ENCODE measurements at places on chromosomes 2 and 18. TPM values are rescaled to one million over a fixed set of nuclear protein-coding genes. Genes with fewer than 3 reads are reported as not detected.
A peak's percentile ranks its signal among the peaks of the same experiment; 100 is the strongest.

GRCh38 chr2:95031726-95032116 lies 6.2 kb downstream of the MAL start:
- no peak for DNase-seq

DNA sequence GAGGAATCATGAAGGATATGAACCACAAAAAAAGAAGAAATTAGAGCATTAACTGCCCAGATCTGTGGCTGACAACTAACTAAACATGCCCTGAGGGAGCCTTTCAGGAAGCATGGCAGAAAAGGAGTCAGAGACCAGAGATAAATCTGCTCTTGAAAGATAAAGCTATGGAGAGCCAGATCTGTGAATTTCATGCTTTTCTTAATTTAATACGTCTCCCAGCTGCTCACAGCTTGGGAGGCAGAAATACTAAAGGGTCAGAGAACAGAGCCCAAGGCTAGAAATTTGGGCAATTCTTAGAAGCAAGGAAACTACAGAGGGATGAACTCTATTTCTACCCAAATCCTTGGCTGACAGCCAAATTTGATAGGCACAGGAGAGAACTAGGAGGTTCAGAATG lies 223.0 kb upstream of the DPP10 start:
- DNase-seq = peak; percentile 15

DNA sequence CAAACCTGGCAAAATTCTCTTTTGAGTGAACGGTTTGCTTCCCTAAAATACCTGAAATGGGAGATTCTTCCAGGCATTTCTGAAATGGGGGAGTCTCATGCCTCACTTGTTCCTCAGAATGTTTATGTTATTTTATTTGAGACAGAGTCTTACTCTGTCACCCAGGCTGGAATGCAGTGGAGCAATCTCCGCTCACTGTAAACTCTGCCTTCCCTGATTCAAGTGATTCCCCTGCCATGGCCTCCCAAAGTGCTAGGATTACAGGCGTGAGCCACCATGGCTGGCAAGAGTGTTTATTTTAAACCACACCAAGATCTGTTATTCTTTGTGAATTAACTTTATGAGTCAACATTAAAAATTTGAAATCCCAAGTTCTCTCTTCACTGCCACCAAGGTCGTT lies 6.4 kb upstream of the FHL2 start:
- DNase-seq = peak; percentile 47

NCL gene
- 133 TPM for total RNA-seq

SERPINB5 gene
- not detected for total RNA-seq

- no peak for DNase-seq
These were observed 16.1 kb upstream of the PDK1 start for GRCh38 chr2:172539767-172540166.

DNA sequence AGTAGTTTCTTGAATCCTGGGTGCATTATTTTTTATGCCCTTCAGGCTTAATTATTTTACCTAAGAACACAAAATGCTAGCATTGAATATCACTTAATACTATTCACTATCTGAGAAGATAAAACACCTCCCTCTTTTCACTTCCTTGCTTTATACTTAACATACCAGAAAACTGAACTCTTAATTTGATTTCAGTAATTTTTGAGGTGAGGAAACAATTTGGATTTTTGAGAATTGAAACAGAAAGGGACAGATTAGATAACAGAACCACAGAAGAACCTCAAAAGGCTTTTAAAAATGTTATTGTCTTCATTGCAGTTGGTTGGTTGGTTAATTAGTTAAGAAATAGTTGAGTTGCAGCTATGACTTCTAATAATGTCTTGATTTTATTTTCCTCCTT lies 69.5 kb downstream of the GPD2 start:
- no peak for DNase-seq

- DNase-seq = no peak
These were observed 15.9 kb upstream of the CPS1 start for GRCh38 chr2:210540471-210540870.

DNA sequence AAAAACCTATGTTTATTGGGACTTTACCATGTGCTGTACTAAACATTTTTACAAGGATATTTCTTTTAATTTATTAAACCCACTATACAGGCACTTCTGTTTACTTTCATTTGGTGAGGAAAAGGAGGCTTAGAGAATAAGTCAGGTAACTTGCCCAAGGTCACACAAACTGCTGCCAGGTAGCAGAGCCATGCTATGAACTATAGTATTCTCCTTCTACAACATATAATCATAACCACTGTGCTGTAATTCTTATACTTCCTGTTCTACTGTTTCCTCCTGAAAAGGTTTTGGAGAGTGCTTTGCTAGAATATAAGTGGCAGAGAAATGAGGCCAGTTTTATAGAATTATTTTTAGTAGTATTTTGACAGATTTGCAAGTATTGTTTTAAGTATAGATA lies 29.5 kb downstream of the SLC39A10 start:
- DNase-seq = no peak

GRCh38 chr18:59229701-59230443 lies 9.9 kb downstream of the GRP start:
- peak; percentile 24 for DNase-seq

DSG1 gene
- not detected for total RNA-seq

GRCh38 chr18:74434466-74434865 lies 22.6 kb downstream of the DIPK1C start:
- no peak for DNase-seq

SPIRE1 gene
- total RNA-seq = 15.7 TPM

XIRP2 gene
- total RNA-seq = 0.12 TPM

DNA sequence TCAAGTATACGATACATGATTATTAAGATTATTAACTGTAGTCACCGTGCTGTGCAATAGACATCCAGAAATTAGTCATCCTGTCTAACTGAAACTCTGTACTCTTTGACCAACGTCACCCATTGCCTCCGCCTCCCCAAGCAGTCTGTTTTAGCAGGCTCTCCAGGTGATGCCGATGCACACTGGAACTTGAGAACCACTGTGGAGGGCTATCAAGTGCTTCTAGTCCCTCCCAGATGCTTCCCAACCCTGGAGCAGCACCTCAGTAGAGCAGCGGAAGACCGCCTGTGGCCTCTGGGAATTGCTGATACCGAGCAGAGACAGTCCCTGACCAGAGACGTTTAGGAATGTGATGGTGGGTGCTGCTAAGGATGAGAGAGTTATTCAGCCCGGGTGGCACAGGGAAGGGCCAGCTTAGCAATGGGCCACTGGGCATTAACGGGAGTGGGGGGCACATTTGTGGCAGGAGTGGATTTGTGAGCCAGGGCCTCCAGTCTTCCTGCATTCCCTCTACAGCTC lies 50.7 kb downstream of the LIPG start:
- no peak for DNase-seq

DNA sequence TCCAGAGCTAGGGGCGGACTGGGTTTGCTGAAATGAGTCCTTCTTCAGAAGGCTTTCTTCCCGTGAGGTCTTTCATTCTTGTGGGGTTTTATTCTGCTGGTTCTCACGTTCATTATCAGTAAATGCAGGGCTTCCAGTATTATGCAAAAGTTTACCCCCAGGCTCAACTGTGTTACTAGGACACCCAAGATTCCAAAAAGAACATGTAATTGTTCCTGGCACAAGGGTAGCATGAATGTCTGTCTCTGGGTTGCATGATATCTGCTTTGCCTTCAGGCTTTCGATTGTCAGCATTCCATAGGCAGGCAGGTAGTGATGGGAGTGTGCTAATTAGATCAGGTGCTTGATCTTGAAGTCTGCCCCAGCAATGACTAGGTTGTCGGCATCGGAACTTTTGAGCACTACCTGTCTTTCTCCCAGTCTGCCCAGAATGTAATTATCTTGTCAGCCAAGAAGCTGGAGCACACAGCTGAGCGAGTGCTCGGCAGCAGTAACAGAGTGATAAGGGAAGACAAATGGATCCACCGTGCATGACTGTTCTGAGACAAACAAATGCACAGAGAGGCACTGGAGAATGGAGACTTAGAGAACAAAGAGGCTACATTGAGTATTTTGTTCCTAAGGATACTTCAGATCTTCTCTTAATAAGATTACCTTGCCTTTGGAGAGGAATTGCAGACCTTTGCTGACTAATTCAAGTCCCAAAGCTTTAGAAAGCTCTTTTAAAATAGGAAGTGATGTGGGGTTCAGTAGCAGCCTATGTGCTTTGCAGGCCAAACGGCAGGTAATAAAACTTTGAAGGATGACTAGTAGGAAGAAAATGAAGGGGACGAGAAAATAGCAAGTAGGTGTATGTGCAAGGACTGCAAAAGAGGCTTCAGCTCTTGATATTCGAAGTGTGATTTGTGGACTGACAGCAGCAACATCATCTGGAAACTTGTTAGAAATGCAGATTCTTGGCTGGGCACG lies 41.9 kb downstream of the ITGB6 start:
- peak; percentile 51 for DNase-seq

DNPEP gene
- total RNA-seq = 101 TPM

DNA sequence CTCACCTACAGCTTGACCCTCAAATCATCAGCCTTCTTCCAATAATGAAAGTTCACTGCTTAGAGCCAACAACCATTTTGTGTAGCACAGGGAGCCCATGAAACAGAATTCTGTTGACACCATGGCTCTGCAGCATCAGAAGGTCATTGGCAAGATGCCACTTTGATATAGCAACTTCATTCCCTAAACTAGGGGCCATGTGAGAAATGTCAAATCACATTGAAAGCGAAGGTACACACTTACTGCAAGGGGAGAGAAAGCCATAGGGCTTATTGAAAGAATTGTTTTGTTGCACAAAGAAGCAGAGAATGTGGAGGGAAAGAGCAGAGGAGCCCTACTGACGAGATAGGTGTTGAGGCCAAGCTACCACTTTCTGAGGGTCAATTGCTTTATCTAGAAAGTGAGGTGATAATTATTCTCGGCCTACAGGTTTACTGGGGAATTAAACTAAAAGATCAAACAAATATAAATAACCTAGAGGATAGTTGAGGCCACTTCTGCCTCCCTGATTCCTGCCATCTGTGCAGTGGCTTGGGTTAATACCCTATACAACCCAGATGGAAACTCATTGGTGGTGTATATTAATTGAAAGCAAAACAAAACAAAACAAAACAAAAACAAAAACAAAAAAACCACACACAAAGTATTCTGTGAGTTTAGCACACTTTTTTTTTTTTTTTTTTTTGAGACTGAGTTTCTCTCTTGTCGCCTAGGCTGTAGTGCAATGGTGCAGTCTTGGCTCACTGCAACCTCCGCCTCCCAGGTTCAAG lies 5.9 kb upstream of the ABCA12 start:
- no peak for DNase-seq

COL3A1 gene
- total RNA-seq = 33.6 TPM

- DNase-seq = no peak
These were observed 202.0 kb downstream of the SEPTIN10 start for GRCh38 chr2:109411640-109412325.

- peak; percentile 16 for DNase-seq
These were observed 42.6 kb downstream of the MYO1B start for GRCh38 chr2:191287820-191288219.

GRCh38 chr2:172381275-172382027 lies 45.9 kb upstream of the ITGA6 start:
- DNase-seq = no peak

ABCG5 gene
- total RNA-seq = not detected

ZNF892 gene
- 2.2 TPM for total RNA-seq

- DNase-seq = no peak
These were observed 79.2 kb downstream of the KIAA2012 start for GRCh38 chr2:202152104-202152715.

ADGRF3 gene
- total RNA-seq = under 0.01 TPM

DNA sequence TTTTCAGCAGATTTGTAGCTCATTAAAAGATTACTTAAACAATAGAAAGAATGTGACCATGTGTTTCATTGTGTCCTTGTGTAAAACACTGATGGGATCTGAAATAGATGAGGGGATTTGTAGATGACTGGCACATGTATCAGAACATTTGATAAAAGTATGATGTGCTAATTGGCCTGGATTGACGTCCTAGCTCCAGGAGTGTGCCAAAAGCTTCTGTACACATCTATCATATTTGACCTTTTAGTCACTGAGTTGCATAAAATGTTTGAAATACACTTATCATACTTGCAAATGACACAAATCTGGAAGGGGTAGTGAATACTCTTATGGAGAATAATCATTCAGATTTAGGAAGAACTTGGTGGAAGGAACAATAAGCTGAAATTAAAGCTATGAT lies 778.5 kb downstream of the ERBB4 start:
- no peak for DNase-seq

CDKL4 gene
- total RNA-seq = 0.12 TPM

SCN3A gene
- 0.36 TPM for total RNA-seq

C2orf78 gene
- total RNA-seq = not detected

GRCh38 chr2:214410918-214411554 lies at the start of gene VWC2L:
Gene VWC2L, plus strand, starts transcription at chr2:214411054. Its CDS starts 3,140 bp downstream, at chr2:214414194.
- peak; percentile 57 for DNase-seq

GRCh38 chr2:12705230-12705629 lies 11.5 kb upstream of the TRIB2 start:
- DNase-seq = peak; percentile 62

RUFY4 gene
- total RNA-seq = not detected

IL1F10 gene
- total RNA-seq = not detected

- no peak for DNase-seq
These were observed 187.1 kb downstream of the SCG2 start for GRCh38 chr2:223415071-223415470.

DNA sequence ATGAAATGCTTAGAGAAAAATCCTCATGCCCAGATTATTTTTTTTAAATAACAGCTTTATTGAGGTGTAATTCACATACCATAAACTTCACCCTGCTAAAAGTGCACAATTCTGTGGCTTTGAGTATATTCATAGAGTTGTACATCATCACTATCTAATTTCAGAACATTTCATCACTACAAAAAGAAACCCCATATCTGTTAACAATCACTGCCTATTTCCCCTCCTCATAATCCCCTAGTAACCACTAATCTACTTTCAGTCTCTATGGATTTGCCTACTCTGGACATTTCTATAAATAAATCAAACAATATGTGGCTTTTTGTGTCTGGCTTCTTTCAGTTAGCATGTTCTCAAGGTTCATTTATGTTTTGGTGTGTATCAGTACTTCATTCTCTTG lies 51.4 kb downstream of the OSBPL1A start:
- DNase-seq = no peak

DNA sequence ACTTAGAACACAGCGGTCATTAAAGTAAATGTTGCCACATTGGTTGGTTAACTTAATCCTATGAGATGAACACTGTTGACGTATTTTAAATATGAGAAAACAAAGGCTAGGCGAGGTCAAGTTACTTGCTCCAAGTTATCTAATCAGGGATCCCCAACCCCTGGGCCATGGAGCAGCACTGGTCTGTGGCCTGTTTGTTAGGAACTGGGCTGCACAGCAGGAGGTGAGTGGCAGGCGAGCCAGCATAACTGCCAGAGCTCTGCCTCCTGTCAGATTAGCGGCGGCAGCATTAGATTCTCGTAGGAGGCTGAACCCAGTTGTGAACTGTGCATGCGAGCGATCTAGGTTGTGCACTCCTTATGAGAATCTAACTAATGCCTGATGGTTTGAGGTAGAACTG lies 878.9 kb downstream of the CPS1 start:
- DNase-seq = no peak

NIFK gene
- total RNA-seq = 39.0 TPM

NEURL3 gene
- 0.48 TPM for total RNA-seq

All from RPMI7951 (cell line).